ENCODE measurements at places on chromosomes 5 and 9. TPM values are rescaled to one million over a fixed set of nuclear protein-coding genes. Genes with fewer than 3 reads are reported as not detected.

The DDX46 gene
- 29.4 TPM for total RNA-seq

The POU5F2 gene
- 4.9 TPM for total RNA-seq

The MSX2 gene
- total RNA-seq = 6.0 TPM

The CCDC112 gene
- 2.5 TPM for total RNA-seq

The CLINT1 gene
- 97.1 TPM for total RNA-seq

The PCDHGC4 gene
- total RNA-seq = 5.6 TPM

The MAT2B gene
- 69.4 TPM for total RNA-seq

The ANXA1 gene
- 801 TPM for total RNA-seq

The KCNMB1 gene
- total RNA-seq = under 0.01 TPM

The SH3PXD2B gene
- 35.1 TPM for total RNA-seq

The SAPCD2 gene
- 2.9 TPM for total RNA-seq

The CXCL14 gene
- 0.13 TPM for total RNA-seq

The LRRC19 gene
- total RNA-seq = under 0.01 TPM

The TAF11L13 gene
- not detected for total RNA-seq

The UBAP2 gene
- 20.9 TPM for total RNA-seq
